ENCODE measurements at places on chromosomes 7 and 10.

- DNase-seq, result no peak
Observed at GRCh38 chr10:15370212-15370855, 755 bp downstream of the FAM171A1 start.

GRCh38 chr10:128526791-128527375 lies 400.7 kb upstream of the MKI67 start:
- no peak for DNase-seq

GRCh38 chr10:122236690-122237306 lies 34.3 kb upstream of the BTBD16 start:
- DNase-seq, result no peak

- no peak for DNase-seq
Observed at GRCh38 chr7:36210291-36210922, 57.4 kb downstream of the EEPD1 start.

DNA sequence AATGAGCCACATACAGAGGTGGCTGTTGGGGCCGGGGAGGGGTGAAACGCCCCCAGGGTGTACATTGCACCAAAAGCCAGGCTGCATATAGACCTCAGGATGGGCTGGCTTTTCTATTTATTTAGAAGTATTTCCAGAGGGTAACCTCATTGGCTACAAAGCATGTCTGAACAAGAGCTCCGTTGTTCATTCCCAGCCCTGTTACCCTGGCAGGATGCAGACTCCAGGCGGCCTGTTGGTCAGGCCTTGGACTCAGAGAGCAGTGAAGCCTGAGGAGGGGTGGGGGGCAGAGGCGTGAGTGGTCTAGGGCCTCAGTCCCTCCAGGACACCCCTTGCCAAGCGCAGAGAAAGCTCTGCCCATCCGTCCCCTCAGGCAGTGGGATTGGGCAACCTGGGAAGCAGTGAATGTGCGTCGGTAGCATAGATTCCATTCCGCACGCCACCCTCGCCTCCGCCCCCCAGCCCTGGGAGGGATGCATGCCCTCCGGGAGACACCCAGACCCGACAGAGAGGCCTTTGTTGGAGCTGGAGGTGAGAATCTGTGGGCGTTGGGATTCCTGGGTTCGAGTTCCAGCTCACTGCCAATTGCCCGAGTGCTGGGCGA lies 41.9 kb downstream of the TCF7L2 start:
- no peak for DNase-seq

DNA sequence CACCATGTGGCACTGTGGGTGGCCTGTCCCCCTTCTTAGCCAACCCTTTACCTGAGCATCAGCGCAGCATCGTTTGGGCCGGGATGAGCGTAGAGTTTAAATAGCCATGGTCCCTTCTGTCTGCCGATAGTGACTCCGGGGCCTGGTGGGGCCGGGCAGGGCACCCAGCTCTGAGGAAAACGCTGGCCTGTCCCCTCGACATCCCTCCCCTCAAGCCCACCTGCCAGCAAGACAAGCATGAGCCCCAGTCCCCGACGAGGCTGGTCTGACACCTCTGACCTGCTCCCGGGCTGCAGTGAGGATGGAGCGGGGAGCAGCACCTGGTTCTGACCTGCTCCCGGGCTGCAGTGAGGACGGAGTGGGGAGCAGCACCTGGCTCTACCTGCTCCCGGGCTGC lies 31.1 kb upstream of the CNPY1 start:
- DNase-seq, result no peak

DNA sequence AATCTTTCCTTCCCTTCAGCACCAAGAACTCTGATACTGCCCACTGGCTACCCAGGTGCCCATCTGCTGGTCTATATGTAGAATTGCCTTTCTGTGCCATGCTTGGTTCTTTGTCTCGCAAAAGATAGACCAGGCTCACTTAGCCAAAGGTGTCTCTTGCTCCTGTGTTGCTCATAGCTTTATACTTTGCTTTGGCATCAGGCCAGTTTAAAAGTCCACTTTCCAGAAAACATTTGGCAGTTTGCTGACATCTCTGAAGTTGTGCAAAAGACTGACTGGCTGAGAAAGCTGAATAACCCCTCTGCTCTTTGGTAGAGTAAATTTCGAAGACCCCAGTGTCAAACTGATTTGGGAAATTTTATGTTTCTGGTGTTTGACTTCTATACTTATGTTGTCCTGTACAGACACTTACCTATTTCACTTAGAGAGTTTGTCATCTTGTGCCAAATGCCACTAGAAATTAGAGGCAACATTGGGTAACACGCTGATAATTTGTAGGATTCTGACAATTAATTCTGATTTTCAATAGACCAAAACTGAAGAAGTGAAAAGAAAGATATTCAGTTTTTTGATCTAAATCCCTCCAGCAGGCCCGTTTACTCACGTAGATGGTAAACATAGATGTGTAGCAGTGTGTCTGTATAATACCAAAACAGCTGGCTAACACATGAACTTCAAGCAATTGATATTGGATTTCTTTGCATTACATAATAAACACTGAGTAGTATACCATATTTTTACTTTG lies 91.1 kb downstream of the CPED1 start:
- DNase-seq, result no peak

- no peak for DNase-seq
Observed at GRCh38 chr7:30019387-30019786, 7.1 kb downstream of the FKBP14 start.

DNA sequence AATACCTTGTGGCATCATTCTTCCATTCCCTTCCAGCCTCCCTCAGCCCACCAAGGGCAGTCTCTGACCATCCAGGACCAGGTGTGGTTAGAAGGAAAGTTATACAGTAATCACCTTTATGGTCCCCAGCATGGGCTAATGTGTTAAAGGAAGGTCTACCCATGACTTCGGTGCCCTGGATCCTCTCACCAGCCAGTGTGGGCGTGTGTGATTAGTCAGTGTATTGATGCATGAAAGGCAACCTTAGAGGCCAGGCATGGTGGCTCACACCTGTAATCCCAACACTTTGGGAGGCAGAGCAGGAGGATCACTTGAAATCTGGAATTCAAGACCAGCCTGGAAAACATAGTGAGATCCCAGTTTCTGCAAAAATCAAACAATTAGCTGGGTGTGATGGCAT lies 88.9 kb downstream of the APBB1IP start:
- no peak for DNase-seq

DNA sequence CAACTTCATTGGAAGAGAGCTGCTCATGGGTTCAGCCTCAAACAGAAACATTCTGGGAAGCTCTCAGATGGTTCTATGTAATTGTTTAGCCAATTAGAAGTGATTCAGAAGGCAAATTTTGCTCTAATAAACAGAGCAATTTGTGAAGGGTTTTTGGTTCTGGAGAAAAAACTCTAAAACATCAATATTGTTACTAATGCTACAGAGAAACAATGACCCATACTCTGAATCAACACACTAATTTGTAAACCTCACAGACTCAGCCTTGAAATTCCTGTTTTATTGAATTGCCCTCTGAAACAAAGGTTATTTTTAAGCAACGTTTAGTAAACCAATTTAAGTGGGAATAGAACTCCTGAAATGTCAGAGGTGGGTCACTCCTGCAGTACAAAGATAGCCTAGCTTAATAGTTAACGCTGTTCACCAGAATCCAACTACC lies 171.6 kb upstream of the SVIL start:
- DNase-seq, result no peak

- DNase-seq, result no peak
Observed at GRCh38 chr7:135981958-135982646, 4.9 kb upstream of the MTPN start.

DNA sequence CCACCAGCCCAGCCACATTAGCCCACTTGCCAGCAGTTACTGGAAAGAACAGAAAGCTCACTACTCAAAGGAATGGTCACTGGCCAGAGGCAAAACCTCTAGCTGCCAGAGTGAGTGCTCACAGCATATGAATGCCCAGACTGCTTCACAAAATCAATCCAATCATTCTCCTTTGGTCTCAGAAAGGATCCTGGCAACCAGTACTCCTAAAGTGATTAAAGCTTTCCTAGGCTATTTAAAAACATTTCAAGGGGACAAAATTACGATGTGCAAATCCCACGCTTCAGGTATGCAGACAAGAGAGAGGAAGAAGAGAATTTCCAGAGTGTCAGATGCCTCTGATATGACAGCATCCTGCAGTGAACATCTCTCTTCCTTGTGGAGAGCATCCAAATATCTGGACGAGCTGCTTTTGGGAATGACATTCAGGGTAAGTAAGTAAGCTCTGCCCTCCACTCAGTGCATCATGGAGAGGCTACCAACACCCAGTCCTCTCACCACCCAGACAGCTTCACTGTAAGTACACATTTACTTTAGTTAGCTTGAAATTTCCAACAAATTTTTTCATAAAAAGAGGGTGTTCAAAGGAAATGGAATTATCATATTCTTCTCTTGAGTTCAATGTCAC lies 25.1 kb downstream of the ICA1 start:
- DNase-seq, result no peak

DNA sequence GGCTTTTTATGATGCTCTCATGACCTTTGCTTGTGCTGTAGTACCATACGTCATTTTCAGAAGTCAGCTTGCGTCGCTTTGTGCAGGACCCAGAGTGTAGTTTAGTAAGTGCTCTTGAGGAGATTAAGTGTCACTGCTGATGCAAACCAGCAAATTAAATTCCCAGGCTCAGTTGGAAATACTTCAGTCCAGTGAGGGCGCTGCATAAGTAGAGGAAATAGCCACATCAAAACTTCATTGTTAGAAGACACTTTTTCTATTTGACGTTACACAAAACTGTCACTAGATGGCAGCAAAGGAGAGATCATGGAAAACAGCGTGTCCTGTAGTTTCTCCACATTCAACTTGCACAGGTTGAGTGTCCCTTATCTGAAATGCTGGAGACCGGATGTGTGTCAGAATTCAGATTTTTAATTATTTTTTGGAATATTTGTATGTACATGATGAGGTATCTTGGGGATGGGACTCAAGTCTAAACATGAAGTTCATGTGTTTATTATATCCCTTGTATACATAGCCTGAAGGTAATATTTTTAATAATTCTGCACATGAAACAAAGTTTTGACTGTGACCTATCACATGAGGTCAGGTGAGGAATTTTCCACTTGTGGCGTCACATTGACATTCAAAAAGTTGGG lies 7.9 kb downstream of the ZNF22 start:
- peak; percentile 9 for DNase-seq

GRCh38 chr10:8489232-8489631 lies 434.7 kb downstream of the GATA3 start:
- DNase-seq, result no peak

- no peak for DNase-seq
Observed at GRCh38 chr10:129941199-129942018, 22.7 kb downstream of the EBF3 start.

- DNase-seq, result no peak
Observed at GRCh38 chr10:4127518-4128315, 342.7 kb upstream of the KLF6 start.

GRCh38 chr7:158274996-158275395 lies 312.6 kb downstream of the PTPRN2 start:
- no peak for DNase-seq

DNA sequence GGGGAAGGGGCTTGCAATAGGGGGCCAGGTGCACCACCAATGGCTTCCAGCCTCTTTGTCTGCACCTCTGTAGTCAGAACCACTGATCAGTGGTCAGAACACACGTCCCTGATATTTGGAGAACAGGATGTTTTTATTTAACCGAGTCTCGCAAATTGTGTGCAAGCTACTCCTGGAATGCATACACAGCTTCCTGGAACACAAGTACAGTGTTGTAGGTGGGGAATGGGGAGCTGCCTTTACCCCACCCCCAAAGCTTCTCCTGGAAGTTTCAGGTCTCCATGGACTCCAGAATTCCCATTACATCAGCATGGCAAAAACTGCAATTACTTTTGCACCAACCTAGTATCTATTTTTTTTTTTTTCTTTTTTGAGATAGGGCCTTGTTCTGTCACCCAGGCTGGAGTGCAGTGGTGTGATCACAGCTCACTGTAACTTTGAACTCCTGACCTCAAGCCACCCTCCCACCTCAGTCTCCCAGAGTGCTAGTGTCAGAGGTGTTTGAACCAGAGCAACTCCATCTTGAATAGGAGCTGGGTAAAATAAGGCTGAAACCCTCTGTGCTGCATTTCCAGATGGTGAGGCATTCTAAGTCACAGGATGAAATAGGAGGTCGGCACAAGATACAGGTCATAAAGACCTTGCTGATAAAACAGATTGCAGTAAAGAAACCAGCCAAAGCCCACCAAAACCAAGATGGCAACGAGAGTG lies 374.0 kb downstream of the CALN1 start:
- DNase-seq, result no peak

DNA sequence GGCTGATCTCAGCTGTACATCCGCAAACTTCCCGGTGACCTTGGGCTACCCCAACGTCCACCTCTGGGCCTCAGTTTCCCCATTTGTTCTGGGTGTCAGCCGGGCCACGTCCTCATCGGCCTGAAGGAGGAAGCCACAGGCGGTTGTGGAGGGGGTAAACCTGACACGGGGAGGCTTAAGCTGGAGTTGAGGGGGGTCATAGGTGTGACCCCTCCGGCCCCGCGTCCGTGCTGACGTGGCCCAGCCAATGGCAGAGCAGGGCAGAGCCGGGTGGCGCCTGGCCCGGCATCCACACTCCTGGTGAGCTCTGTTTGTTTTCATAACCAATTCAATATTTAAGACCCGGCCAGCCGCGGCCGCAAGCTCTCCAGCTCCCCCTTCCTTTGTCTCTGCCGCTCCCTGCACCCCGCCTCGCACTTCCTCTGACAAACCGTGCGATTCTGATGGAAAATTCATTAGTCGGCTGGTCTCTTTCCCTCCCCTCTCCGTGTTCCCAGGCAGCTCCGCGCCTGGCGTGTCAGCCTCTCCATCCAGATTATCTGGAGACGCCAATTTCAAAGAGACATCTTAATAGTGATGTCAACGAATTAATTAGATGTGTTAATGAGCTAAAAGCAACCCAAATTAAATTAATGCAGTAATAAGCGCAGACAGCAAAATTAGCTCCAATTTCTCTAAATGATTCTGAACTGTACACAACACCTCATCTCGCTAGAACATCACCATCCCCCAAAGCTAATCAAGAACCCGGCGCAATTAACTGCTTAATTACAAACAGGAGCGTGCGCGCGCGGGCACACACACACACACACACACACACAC lies 55.4 kb downstream of the MICALL2 start:
- DNase-seq, result peak; percentile 55

DNA sequence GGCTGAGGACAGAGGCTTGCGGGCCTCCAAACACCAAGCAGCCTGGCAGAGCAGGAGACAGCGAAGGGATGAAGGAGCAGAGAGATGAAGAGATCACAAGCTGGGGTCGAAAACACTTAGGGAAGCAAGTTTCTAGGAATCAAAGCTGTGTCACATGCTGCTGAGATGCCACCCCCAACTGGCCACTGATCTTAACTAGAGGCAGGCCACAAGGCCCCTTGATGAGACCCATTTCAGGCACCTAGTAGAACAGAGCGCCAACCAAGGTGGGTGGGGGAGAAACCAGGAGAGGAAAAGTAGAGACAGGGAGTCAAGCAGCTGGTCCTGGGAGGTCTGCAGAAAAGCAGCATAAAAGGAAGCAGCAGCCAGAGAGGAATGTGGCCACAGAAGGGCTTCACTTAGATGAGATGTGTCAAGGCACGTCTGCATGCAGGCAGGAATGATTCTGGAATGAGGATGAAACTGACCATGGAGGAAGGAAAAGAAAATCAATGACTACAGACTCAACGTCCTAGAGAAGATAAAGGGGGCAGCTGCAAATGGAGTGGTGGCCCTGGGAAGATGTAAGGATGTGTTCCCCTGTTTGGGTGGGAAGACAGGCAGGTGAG lies 85.0 kb upstream of the DDC start:
- no peak for DNase-seq

- no peak for DNase-seq
Observed at GRCh38 chr10:78768041-78768835, 300.5 kb upstream of the ZMIZ1 start.

GRCh38 chr10:100516847-100517246 lies 2.8 kb downstream of the SEC31B start:
- DNase-seq, result no peak

All from NCI-H1417 treated with DMSO at 0.1 percent for 48 hours (cell line).